ENCODE measurements at places on chromosomes 12 and 14. TPM values are rescaled to one million over a fixed set of nuclear protein-coding genes. Genes with fewer than 3 reads are reported as not detected.

GRCh38 chr14:94385553-94386057, 2.8 kb downstream of the SERPINA1 start:
- no peak for DNase-seq

Gene MYH6
- total RNA-seq = not detected

DNA sequence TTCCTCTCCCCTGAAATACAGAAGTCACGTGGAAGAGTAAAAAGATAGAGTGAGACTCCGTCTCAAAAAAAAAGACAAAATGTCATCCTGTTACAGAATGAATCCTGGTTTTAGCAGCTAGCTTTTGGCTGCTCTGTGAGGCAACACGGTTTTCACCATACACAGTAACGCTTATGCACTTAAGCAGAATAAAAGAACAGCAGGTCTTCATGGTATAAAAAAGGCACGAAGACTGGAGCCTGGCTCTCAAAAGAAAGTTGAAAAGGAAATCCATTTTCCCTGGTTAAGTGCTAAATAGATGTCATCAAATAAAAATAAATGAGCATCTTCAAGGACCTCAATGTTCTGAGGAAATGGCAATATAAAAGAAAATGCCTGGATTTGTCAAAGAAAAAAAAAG, 444.1 kb downstream of the IPO8 start:
- no peak for DNase-seq

Gene PRH1
- 5.5 TPM for total RNA-seq

DNA sequence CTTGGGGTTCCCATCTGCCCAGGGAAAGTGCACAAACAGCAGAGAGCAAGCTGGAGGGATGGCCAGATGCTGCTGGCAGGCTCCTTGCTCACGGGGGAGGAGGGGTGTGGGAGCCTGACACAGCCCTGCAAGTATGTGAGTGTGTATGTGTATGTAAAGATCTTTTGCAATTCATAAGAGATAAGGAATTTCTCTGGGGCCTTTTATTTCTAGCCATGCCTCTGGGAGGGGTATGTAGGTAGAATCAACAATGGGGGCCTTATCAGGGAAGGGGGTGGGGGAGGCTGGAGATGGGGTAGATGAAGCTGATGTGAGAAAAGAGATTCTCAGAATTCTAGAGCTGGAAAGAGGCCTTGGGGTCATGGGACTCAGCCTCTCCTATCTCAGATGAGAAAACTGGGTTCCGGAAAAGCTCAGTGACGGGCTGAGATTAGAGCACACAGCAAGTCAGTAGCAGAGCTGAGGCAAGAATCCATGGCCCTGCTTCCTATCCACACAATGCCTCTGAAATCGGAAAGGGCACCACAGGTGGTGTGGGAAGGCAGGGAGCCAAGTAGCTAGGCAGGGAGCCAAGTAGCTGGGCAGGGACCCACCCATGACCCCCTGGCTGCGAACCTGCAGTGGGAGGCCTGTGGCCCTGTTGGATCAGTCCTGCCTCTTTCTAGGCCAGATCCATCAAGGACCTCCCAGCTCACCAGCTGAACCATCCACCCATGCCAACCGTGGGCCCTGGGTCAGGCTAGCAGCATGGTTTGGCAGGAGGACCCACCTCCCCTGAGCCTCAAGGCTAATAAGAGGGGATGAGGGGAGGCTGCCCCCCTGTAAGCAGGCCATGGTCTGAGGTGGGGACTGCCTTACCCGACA, 54.7 kb downstream of the PLEKHG3 start:
- DNase-seq = no peak

- no peak for DNase-seq
Observed at GRCh38 chr14:87999277-87999676, 5.7 kb upstream of the GPR65 start.

Gene GUCY2C
- 1.3 TPM for total RNA-seq

Gene FOXJ2
- 19.4 TPM for total RNA-seq

Gene CPNE6
- not detected for total RNA-seq

Gene PRH2
- total RNA-seq = not detected

- no peak for DNase-seq
Observed at GRCh38 chr14:72907886-72908285, 14.0 kb upstream of the DPF3 start.

Gene FOXG1
- not detected for total RNA-seq

DNA sequence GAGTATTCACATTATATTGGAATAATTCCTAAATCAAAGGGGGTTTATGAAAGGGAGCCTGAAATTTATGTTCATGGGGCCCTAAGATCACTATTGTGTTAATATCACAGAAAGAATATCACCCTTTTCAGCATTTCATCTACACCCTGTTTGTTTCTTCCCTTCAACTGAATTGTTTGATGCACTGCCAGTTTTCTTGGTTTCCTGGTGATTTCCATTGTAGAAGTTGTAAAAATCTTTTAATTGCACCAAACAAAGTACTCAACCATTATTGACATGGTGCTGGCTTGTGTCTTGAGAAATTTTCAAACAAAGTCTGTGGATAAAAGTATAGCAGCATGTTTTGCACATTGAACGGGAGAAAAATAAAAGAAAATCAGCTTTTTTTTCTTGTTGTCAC, 154.8 kb upstream of the PRKD1 start:
- no peak for DNase-seq

DNA sequence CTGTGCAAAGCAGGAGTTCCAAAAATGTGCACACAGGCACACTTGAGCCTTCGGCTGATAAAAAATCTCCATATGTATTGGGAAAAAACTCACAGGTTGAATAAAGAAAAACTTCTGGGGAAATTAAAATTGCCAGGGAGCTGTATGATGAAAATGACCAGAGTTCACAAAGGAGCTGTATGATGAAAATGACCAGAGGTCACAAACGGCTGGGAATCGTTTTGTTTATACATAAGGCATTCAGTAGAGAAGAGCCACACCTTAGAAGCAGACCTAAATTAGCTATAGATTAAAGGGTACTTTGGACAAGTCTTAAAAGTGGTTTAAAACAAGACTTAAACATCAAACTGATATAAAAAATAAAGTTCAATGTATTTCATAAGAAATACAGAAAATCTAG, 251.7 kb upstream of the TMEM132C start:
- no peak for DNase-seq

DNA sequence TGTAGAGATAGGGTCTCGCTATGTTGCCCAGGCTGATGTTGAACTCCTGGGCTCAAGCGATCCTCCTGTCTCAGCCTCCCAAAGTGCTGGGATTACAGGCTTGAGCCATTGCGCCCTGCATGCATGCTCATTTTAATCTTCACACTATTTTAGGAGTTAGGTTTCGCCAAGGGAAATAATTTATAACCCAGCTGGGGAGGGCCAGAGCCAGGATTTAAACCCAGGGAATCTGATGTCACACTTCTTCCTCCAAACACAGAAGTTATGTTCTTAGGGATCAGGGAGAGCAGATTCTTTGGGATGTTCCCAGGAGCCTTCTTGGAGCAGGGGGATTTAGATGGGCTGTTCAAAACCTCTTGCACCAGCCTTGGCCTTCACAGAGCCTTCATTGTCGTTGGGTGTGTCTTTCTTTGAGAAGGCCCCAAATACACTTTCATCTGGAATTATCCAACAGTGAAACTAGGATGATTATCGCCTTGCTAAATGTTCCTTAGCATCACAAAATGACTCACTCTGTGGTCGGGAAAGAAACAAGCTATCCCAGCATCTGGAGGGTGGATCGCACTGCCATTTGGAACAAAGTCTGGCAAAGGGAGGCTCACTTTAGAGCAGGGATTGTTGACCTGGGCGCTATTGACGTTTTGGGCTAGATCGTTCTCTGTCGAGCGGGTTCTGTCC, 8.2 kb upstream of the PPP1CC start:
- no peak for DNase-seq

Gene HOXC10
- total RNA-seq = 23.0 TPM

Gene RABGGTA
- 44.6 TPM for total RNA-seq

Gene ADAM20
- 0.58 TPM for total RNA-seq

Gene SRSF5
- 612 TPM for total RNA-seq

GRCh38 chr12:26571560-26571959, 261.4 kb downstream of the ITPR2 start:
- DNase-seq = no peak

- DNase-seq = no peak
Observed at GRCh38 chr12:65905405-65905804, 81.1 kb downstream of the HMGA2 start.

All from lower leg skin (tissue), 4 donors.